Activated CD8-positive, alpha-beta T cell treated with anti-CD3 and anti-CD28 coated beads, Interleukin-2, amount 10 ng/mL, durations not matched to agents 7 days and 5 days (primary cell): ENCODE measurements at places on chromosomes 3 and 15.

DNA sequence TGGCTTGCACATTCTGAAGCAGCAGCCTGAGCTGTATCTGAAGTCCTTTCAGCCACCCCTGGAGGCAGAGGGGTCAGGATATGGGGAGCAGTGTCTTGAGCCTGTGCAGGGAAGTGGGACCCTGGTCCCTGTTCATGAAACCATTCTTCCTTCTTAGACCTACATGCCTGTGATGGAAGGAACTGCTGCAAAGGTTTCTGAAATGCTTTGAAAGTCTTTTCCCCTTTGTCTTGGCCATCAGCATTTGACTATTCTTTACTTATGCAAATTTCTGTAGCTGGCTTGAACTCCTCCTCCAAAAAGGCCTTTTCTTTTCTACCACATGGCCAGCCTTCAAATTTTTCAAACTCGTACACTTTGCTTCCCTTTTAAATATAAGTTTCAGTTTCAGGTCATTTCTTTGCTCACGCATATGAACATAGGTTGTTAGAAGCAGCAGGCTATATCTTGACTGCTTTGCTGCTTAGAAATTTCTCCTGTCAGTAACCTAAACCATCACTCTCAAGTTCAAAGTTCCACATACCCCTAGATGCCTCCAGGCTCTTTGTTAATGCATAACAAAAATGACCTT, 62.3 kb downstream of the GALK2 start:
- H3K4me3 ChIP-seq, result no peak overlapping the region
- H3K27me3 ChIP-seq, result no peaks in the 10 kb centered on the region
- no peak overlapping the region for H3K27ac ChIP-seq
- peaks cover 37% of the 10 kb centered on the region for H3K4me1 ChIP-seq

DNA sequence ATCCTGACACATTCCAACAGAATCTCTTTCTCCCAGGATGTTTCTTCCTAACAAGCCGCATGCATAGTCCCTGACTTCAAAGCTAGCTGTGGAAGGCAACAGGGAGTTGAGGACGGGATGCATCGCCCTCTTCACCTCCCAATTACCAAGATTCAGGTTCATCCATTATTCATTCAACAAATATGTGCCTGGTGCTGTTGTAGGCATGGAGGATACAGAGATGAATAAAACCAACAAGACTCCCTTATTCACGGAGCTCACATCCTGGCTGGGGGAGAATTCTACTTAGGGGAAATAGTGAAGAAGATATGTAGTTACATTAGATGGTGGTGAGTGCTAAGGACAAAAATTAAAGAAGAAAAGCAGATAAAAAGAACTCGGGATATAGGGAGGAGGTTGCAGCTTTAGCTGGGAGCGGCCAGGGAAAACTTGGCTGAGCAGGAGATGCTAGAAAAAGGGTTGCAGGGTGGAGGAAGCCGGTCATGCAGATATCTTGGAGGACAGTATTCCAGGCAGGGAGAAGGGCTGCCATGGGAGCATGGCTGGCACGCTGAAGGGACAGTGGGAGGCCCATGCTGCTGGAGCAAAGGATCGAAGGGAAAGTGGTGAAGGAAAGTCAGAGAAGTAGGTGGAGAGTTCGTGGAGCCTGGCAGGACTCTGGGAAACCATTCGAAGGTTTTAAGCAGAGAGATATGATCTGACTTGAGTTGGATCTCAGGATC, 5.0 kb downstream of the ITGB5 start:
- H3K27me3 ChIP-seq, result peaks cover 44% of the 10 kb centered on the region
- H3K4me1 ChIP-seq, result peaks cover 12% of the 10 kb centered on the region
- no peak overlapping the region for H3K4me3 ChIP-seq
- DNase-seq, result no peak
- H3K36me3 ChIP-seq, result no peaks in the 10 kb centered on the region

GRCh38 chr3:30204126-30204525, 402.3 kb upstream of the TGFBR2 start:
- no peak for DNase-seq
- no peak overlapping the region for H3K4me3 ChIP-seq
- H3K36me3 ChIP-seq, result no peaks in the 10 kb centered on the region
- H3K27ac ChIP-seq, result no peak overlapping the region
- H3K4me1 ChIP-seq, result peaks cover 7% of the 10 kb centered on the region
- no peaks in the 10 kb centered on the region for H3K27me3 ChIP-seq

GRCh38 chr3:71035314-71035713, 548.2 kb downstream of the FOXP1 start:
- no peak overlapping the region for H3K4me3 ChIP-seq
- no peaks in the 10 kb centered on the region for H3K27me3 ChIP-seq
- no peak for DNase-seq
- H3K4me1 ChIP-seq, result peaks cover 69% of the 10 kb centered on the region
- no peak overlapping the region for H3K27ac ChIP-seq

DNA sequence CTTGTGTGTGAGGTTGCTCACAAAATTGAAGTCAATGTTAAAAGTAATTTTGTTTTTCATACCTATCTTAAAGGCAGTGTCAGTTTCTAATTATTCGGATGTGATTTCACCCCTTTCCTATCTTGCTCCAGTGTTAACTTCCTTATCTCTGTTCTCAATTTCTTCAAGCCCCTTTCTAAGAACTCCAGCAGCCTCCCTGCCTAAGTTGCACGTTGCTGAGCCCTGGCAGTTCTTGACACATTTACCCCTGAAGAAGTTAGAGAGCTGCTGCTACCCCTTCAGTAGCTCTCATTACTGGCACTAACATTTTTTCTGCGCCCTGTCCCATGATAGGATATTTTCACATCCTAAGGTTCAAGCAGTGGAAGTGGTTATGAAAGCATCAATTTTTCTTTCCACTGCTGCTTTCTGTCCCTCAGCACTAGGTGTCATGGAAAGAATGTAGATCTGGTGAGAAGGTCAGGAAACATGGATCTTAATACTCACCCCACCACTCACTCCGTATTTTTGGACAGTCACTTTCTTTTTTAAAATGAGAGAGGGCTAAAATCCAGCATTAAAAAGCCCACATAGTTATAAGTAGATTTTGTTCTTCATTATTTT, 62.9 kb downstream of the OPA1 start:
- peaks cover 30% of the 10 kb centered on the region for H3K36me3 ChIP-seq
- no peak for DNase-seq
- no peaks in the 10 kb centered on the region for H3K27me3 ChIP-seq
- H3K4me3 ChIP-seq, result no peak overlapping the region
- no peaks in the 10 kb centered on the region for H3K4me1 ChIP-seq

- peaks cover 40% of the 10 kb centered on the region for H3K27me3 ChIP-seq
- DNase-seq, result peak; percentile 54
- peak overlapping the region; percentile 60 for H3K27ac ChIP-seq
- peak overlapping the region; percentile 78 for H3K4me3 ChIP-seq
These were observed 53.7 kb downstream of the CCDC54 start for GRCh38 chr3:107430996-107431245.

GRCh38 chr3:171784937-171785336, 25.3 kb downstream of the PLD1 start:
- no peak overlapping the region for H3K27ac ChIP-seq
- peaks cover 23% of the 10 kb centered on the region for H3K27me3 ChIP-seq
- no peak overlapping the region for H3K4me3 ChIP-seq
- no peaks in the 10 kb centered on the region for H3K36me3 ChIP-seq
- H3K4me1 ChIP-seq, result no peaks in the 10 kb centered on the region
- DNase-seq, result no peak

GRCh38 chr3:124824286-124824915, 62.8 kb downstream of the ITGB5 start:
- peaks cover 22% of the 10 kb centered on the region for H3K27me3 ChIP-seq
- H3K36me3 ChIP-seq, result no peaks in the 10 kb centered on the region
- no peak overlapping the region for H3K27ac ChIP-seq
- no peak for DNase-seq
- H3K4me3 ChIP-seq, result no peak overlapping the region

- no peak overlapping the region for H3K4me3 ChIP-seq
- no peaks in the 10 kb centered on the region for H3K27me3 ChIP-seq
- DNase-seq, result no peak
These were observed 79.5 kb downstream of the SEMA6D start for GRCh38 chr15:47796830-47797229.

GRCh38 chr15:48896869-48897814, 19.2 kb downstream of the EID1 start:
- peaks cover 17% of the 10 kb centered on the region for H3K27me3 ChIP-seq
- DNase-seq, result no peak
- peaks cover 15% of the 10 kb centered on the region for H3K4me1 ChIP-seq
- H3K27ac ChIP-seq, result no peak overlapping the region

DNA sequence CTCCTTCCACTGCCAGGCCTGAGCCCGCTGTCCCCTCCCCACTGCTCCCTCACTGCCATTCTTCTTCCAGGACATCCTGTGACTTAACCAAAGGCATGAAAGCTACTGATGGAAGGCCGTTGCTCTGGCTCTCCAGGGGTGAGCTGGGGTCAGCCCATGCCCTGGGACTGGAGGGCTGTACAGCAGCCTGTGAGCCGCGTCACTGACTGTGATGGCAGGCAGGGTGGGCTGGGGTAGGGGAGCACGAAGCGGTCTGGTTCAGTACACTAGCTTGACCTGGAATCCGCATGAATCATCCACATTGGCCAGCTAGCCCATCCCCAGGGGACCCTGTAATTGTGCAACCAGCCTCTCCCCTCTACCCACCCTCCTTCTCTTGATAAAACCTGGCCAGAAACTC, 30.8 kb downstream of the CORO2B start:
- H3K4me1 ChIP-seq, result no peaks in the 10 kb centered on the region
- H3K36me3 ChIP-seq, result no peaks in the 10 kb centered on the region
- DNase-seq, result no peak
- H3K27ac ChIP-seq, result no peak overlapping the region
- no peak overlapping the region for H3K4me3 ChIP-seq
- H3K27me3 ChIP-seq, result peaks cover 7% of the 10 kb centered on the region

DNA sequence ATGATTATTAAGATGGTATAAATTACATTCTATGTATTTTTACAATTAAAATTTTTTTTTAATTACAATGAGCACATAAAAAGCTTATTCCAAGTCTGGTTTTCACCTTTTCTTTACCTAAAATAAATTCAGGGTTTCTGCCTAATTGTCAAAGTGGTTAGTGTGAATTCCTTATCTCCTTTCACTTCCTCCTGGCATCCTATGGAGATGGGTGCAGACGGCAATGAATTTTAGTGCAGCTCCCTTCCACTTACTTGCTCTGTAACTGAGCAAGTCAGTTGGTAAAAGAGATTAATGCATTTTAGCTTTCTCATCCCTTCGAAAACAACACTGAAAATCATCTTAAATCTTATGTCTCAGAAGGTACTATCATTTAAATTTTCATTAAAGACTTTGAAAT, 13.1 kb downstream of the HDGFL3 start:
- no peak for DNase-seq
- peaks cover 37% of the 10 kb centered on the region for H3K36me3 ChIP-seq
- H3K4me3 ChIP-seq, result no peak overlapping the region
- H3K4me1 ChIP-seq, result peaks cover 40% of the 10 kb centered on the region

- peaks cover 2% of the 10 kb centered on the region for H3K27me3 ChIP-seq
- no peaks in the 10 kb centered on the region for H3K36me3 ChIP-seq
- H3K27ac ChIP-seq, result no peak overlapping the region
- H3K4me1 ChIP-seq, result no peaks in the 10 kb centered on the region
- no peak for DNase-seq
These were observed 80.7 kb upstream of the PSMD6 start for GRCh38 chr3:64104006-64104405.

DNA sequence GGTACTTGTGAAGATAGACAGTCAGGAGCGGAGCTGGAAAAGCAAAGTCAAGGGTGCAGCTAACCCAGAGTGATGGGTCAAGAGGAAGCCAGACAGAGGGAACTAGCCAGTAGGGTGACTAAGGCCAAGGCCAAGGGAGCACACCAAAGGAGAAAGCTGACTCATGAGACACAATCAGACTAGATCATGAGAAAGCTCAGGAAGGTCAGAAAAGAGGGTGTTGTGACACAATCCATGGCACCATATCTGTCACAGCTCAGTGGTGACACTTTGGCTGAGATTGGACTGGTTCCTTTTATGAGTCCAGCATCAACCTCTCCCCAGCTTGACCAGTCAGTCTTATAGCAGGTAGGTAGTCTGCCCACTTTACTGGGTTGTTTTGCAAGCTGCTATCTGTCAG, 22.2 kb downstream of the P2RY1 start:
- no peaks in the 10 kb centered on the region for H3K4me1 ChIP-seq
- no peaks in the 10 kb centered on the region for H3K36me3 ChIP-seq
- H3K27me3 ChIP-seq, result peaks cover 7% of the 10 kb centered on the region
- no peak overlapping the region for H3K4me3 ChIP-seq
- no peak overlapping the region for H3K27ac ChIP-seq

DNA sequence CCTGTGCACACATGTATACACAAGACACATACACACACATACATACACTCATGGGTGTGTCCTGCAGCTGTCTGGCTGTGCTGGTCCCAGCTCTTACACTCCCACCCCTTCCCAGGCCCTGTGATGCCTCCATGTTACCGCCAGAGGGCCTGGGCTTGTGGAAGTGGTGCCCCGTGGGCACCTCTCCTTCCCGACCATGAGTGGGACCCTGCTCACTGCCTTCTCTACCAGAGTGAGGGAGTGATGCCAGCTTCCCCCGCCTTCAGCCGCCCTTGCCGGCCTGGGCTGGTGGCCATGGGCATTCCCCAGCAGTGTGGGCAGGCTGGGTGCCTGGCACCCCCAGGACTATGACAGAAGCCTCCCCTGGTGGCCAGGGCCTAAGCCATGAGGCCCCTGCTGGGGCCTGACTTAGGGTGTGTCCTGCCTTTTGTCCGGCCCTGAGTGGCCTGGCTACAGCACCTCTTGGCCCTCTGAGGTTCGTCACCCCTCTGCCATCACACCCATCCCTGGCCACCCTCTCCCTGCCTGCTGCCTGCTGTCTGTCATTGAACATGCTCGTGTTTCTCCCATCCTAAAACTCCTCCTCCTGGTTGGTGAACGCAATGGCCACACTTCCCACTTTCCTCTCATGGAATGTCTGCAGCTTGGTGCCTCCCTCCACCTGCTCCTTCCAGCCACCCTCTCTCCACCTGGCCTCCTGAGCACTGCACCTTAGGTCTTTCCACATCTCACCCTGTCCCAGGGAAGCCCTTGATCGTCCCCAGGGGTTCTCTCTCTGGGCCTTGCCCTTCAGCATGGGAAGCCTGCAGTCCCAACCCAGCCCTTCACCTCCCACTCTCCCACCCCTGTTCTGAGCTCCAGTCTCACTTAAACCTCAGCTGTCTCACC, 14.6 kb downstream of the HDAC11 start:
- no peaks in the 10 kb centered on the region for H3K36me3 ChIP-seq
- DNase-seq, result no peak

- DNase-seq, result no peak
- H3K4me3 ChIP-seq, result no peak overlapping the region
- H3K4me1 ChIP-seq, result no peaks in the 10 kb centered on the region
- H3K36me3 ChIP-seq, result no peaks in the 10 kb centered on the region
- peaks cover 8% of the 10 kb centered on the region for H3K27me3 ChIP-seq
These were observed 307.0 kb upstream of the ROPN1 start for GRCh38 chr3:124298951-124299350.

GRCh38 chr3:156668073-156668763, 6.2 kb upstream of the TIPARP start:
- peak; percentile 50 for DNase-seq
- peaks cover 63% of the 10 kb centered on the region for H3K4me1 ChIP-seq
- H3K27me3 ChIP-seq, result no peaks in the 10 kb centered on the region
- H3K36me3 ChIP-seq, result peaks cover 9% of the 10 kb centered on the region
- no peak overlapping the region for H3K4me3 ChIP-seq

DNA sequence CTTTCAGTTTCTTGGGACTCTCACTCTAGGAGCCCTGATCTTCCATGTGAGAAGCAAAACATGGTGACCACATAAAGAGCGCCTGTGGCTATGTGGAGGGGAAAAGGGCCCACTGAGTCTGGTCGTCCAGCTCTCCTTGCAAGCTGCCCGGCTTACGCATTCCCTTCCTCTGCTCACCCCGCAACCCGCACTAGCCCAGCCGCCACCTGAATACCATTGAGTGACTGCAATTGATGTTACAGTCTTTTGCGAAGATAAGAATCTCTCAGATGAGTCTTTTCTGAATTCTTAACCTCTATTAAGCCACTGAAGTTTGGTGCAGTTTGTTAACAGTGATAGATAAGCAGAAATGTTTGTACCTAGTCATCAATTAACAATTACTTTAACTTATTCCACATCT, 589.0 kb upstream of the DPPA4 start:
- no peaks in the 10 kb centered on the region for H3K27me3 ChIP-seq
- no peaks in the 10 kb centered on the region for H3K36me3 ChIP-seq
- no peaks in the 10 kb centered on the region for H3K4me1 ChIP-seq
- H3K4me3 ChIP-seq, result no peak overlapping the region
